ENCODE measurements at places on chromosomes 1 and 21.

DNA sequence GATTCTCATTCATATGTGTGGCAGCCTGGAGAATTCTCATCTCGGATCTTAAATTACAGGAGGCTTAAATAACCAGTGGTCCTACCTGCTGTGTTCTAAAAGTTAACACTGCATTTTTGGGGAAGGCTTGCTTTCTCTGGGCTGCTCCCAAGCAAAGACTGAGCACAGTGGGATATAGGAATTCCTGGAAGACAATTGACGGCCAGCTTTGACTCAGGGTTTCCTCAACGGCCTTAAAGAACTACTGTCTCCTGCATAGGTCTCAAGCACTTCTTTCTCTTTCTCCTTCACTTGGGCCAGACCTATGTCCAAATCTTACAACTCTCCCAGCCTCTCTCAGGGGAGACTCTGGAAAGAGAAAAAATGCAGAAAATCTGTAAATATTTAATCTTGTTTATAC lies 1.0 kb upstream of the KRTAP13-3 start:
- DNase-seq = no peak

- DNase-seq = no peak
These were observed 7.7 kb upstream of the SLC5A9 start for GRCh38 chr1:48214820-48215219.

GRCh38 chr1:228737601-228738041 lies 2.3 kb downstream of the RHOU start:
- DNase-seq = no peak

GRCh38 chr1:53470584-53470983 lies 11.4 kb downstream of the DMRTB1 start:
- DNase-seq = no peak

GRCh38 chr1:204074274-204075138 lies 1.6 kb downstream of the SOX13 start:
- no peak for DNase-seq

DNA sequence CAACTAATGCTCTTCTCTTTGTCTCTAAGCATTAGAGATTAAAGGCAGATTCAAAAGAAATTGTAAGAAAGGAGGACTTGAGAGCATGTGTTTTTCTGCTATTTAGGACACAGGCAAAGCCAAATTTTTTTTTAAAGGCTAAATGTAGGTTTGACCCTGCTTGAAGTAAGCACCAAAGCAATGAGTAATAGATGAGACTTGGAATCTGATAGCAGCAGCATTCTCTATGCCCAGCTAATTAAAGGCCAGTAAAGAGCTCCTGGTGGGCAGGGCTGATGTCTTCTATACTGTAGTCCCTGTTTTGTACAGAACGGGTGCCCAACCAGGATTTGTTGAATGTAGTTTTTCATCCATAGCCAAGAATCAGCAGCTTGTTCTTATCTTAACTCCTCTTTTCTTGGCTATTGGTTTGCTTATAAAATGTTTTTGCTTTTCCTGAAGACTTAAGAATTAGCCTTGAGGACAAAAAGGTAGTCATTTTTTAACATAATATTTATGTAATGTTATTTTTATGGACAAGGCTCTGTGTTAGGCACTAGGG lies 179.6 kb downstream of the LMO4 start:
- DNase-seq = no peak

GRCh38 chr1:89640440-89640839 lies 7.5 kb downstream of the LRRC8C start:
- DNase-seq = no peak

DNA sequence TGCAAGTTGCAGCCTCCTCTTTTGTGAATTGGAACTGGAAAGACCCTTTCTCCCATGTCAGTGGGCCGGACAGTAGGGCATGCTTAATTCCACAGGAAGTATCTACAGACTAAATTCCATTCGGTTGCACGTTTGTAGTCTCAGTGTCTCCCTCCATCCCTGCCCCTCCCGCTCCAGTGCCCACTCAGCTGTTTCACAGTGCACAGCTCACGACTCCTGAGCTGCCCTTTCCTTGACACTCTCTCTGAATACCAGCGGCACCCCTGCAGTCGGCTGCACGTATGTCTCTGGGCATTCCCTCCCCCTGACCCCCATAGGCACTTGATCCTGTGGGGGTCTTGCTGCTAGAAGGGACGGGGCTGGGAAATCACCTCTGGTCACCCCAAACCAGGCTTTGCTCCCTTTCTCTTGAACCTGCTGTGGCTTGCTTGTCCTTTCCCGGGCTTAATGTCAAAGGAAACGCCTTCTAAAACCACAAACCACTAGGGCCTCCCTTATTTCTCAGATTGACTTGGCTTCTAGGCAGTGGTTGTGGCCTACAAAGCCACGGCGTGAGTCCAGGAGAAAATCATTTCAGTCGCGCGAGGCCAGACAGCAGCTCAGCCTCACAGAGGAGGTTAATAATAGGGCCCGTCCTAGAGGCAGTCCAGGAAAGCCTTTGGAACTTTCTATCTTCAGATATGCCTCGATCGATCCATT lies 365.3 kb upstream of the PROX1 start:
- no peak for DNase-seq

DNA sequence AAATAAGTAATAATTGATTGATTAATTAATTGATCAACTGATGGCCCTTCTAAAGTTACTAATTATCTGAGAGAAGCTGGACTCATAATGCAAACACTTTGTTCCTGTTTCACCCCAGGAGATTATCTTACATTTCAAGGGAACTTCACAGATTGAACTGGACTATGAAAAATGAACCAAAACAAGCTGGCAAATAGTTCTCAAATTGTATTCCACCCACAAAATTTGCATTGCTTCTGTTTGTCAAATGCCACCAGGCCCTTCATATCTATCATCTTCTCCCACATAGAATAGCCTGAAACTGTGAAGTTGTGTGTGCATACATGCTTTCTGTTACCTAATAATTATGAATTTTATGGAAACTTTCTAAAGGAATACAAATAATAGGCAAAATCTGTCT lies 104.0 kb downstream of the ZNF281 start:
- no peak for DNase-seq

GRCh38 chr1:27752360-27752759 lies 20.7 kb upstream of the STX12 start:
- no peak for DNase-seq

DNA sequence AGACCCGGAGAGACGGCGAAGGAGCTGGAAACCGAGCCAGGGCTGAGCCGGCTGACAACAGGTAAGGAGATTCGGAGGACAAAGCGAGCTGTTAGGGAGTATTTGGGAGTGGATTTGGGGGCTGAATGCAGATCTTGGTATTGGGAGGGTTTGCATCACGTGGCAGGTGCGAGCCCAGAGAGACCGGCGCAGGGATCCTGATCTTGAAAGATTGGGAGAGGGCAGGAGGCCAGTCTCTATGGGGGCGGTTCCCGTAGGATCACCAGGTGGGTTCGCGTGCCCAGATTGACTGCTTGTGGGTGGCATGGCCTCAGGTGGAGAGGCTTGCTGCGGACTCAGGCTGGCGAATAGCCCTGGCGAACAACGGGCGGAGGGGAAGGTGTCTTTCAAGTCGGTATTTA lies 204 bp downstream of the CIART start:
- DNase-seq = no peak

- no peak for DNase-seq
These were observed 23.6 kb upstream of the DUSP10 start for GRCh38 chr1:221765527-221765926.

DNA sequence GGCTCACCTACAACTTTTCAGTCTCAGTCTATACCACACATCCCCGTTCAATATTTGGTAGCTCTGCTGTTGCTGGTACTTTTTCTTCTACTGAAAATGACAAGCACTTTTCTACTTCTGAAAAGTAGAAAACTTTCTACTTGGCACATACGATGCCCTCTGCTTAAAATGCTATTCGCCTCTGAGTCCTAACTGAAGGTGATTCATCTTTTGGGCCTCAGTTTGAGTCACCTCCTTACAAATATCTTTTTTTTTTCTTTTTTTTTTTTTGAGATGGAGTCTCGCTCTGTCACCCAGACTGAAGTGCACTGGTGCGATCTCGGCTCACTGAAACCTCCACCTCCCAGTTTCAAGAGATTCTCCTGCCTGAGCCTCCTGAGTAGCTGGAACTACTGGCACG lies 136.0 kb upstream of the CYYR1 start:
- DNase-seq = no peak

- no peak for DNase-seq
These were observed 2.3 kb downstream of the PBXIP1 start for GRCh38 chr1:154953611-154954038.

GRCh38 chr1:198929111-198929604 lies 290.3 kb downstream of the PTPRC start:
- DNase-seq = no peak

DNA sequence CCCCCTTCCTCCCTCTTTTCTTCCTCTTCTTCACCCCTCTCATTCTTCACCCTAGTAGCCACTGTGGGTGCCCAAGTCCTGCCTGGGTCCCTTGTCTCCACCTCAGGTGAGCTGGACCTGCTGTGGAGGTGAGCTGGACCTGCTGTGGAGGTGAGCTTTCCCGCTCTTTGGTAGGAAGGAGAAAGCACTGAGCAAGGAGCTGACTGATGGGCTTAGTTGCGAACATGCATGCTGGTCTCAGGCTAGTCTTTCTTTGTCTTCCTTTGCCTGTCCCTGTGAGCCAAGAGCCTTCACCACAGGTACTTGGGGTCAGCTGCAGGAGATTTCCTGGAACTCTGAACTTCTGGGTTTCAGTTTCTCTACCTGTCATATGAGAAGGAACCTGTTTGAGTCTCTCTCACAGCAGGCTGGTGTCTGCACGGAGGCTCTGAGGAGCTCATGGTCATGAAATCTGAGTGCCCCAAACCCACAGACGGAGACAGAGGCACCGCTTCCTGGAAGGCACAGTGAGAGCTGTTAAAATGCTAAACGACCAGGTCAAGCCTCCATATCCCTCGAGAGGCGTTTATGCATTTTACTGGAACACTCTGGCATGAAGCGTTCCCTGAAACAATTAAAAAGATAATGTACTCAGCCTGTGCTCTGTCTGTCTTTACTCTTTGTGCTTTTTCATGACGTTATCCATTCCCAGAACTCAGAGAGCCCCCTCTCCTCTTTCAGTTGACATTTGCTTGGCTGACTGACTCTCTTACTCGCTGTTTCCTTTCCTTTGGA lies 69.5 kb downstream of the RHOU start:
- DNase-seq = no peak

- DNase-seq = no peak
These were observed 44.7 kb upstream of the ZBTB40 start for GRCh38 chr1:22406722-22407495.

- DNase-seq = no peak
These were observed 40.5 kb upstream of the RBBP5 start for GRCh38 chr1:205162301-205162700.

DNA sequence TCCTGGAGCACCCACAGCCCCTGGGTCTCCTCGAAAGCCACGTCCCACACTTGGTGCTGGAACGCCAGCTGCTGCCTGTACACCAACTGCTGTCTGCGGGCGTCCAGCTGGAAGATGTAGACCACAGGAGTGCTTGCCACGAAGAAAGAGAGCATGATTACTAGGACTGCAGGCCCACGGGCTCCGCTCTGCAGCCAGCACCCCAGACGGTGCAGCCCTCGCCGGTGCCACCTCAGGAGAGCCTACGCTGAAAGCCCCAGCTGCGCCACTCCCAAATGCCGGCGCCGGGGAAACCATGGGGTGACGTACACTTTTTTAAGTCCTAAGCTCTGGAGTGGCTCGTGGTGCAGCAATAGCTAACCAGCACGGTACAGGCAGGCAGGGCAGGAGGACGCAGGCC lies 25.7 kb downstream of the WDR4 start:
- DNase-seq = no peak

DNA sequence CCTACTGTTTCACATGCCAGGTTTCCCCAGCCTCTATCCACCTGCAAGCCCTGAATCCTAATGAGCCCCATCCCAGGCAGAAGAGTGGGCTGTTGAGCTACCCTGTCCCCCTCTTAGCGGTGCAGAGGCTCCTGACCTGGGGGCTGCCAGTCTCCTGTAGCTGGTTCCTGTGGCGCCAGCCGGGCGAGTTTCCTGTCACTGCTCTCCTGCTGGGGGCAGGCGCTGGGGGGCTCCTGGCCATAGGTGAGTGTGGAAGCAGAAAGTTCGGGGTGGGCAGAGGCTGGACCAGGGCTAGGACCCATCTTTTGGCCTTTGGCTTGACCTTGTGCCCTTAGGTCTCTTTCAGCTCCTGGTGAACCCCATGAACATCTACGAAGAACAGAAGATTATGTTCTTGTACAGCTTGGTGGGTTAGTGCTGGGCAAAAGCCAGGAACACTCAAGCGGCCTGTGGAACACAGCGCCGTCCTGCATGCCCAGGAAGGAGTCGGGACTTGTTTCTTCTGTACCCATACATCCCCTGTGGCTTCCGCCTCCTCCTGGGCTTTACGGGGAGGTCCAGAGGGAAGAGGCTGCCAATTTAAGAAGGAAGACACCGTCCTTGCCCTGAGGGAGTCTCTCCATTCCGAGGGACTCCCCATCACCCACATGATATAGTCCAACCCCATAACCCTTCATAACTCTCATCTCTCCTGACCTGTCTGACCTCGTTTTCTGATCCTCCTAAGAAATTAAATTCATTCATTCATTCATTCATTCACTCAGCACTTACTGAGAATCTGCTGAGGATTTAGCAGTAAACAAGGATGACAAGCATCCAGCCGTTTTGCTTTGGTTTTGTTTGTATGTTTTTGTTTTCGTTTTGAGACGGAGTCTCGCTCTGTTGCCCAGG lies 939 bp downstream of the DCST1 start:
- no peak for DNase-seq

DNA sequence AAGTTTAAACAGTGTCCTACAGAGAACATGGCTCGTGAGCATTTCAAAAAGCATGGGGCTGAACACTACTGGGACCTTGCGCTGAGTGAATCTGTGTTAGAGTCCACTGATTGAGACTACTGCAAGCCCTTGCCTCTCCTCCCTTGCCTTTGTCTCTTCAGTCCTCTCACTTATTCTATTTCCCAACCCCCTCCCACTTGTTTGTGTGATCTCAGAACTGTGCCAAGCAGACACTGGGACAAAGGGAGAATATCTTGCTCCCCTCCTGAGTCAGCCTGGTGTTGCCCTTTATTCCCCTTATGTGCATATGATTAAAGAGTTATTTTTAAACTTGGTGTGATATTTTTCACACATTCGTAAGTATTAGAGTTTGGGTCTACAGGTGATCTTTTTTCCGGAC lies 11.1 kb upstream of the RPRD2 start:
- no peak for DNase-seq

DNA sequence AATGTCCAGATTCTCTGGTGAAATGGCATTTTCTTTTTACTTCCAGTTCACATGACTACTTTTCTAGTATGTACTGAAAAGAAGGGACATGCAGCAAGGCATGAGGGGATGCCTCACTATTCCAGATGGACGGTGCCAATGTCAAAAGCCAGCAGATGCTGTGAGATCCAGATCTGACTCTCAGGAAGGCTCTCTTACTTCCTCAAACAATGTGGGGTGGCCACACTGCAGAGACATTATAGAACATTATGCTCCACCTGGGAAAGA lies 17.7 kb downstream of the CRYZ start:
- DNase-seq = no peak

GRCh38 chr1:204128964-204129896 lies 22.6 kb downstream of the ETNK2 start:
- peak; percentile 63 for DNase-seq

DNA sequence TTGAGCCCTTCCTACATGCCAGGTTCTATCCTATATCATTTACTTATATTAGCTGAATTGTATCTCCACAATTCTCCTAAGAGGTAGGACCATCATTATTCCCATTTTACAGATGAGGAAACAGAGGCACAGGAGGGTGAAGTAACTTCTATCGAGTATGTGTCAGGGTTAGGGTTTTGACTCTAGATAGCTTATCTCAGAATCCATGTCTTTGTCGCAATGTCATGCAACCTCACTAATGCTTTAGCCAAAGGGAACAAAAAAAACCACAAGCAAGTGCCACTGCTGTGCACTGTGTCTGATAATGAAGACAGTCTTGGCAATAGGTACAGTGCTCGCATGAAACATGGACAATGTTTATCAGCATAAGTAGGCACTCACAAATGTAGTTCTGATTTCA lies 95.4 kb upstream of the CLDN14 start:
- no peak for DNase-seq
